Activated naive CD8-positive, alpha-beta T cell treated with anti-CD3 and anti-CD28 coated beads for 36 hours (primary cell): ENCODE measurements at places on chromosomes 7 and 10. TPM values are rescaled to one million over a fixed set of nuclear protein-coding genes. Genes with fewer than 3 reads are reported as not detected.

GRCh38 chr10:44197646-44198045 lies 187.3 kb downstream of the CXCL12 start:
- no peak for DNase-seq

DNA sequence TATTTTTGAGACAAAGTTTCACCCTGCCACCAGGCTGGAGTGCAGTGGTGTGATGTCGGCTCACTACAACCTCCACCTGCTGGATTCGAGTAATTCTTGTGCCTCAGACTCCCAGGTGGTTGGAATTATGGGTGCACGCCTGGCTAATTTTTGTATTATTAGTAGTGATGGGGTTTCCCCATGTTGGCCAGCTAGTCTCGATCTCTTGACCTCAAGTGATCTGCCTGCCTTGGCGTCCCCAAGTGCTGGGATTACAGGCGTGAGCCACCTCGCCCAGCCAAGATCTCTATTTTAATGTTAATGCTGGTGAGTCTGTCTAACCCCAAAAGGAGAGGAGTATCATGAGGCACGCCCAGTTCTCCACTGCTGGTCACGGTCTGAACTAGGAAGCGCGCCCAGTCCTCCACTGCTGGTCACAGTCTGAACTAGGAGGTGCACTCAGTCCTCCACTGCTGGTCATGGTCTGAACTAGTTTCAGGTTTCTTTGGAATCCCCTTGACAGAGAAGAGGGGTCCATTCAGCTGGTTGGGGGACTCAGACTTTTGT lies 5.6 kb upstream of the LRRC27 start:
- DNase-seq, result no peak

DNA sequence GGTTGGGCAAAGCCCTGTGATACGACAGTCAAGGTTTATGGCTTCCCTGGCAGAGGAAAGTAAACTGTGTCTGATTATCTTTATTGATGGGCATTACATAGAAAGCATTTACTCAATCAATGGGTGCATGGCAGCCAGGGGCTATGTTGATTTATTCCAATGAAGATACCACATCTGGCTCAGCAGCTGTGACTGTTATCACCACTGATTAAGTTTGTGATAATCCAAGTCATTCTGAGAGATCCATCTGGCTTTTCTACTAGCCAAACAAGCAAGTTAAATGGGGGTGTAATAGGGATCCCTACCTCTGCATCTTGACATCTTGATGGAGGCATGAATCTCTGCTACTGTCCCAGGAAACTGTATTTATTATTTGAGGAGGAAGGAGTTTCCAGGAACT lies 86.7 kb downstream of the KLF6 start:
- no peak for DNase-seq

ORC5 gene
- total RNA-seq, result 32.9 TPM

DNA sequence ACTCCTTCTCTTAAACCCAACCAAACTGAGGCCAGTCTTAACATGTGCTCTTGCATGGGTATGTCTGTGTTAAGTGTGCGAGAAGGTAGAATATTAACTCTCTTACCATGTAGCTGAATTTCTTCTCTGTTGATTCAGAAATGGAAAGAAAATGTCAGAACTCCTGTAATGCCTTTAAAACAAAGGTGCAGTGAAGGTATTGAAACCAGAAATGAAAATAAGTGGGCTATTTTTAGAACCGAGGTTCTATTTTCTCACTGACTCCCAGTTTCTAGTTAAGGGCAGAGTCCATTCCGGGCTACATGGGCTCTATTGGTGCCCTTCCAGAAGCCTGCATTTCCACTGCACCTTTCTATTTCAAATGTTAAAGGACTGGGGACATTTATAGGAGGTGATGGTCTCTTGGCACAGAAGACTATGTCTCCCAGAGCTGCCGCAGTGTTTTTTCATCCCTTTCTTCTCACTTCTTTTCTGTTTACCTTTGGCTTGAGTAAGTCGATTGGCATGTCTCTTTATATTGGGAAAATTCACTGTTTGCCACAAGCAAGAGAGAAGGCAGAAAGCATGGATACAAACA lies 174.9 kb downstream of the LRMDA start:
- no peak for DNase-seq

GRCh38 chr7:65404020-65404419 lies 30.4 kb downstream of the ZNF92 start:
- DNase-seq, result no peak

DNA sequence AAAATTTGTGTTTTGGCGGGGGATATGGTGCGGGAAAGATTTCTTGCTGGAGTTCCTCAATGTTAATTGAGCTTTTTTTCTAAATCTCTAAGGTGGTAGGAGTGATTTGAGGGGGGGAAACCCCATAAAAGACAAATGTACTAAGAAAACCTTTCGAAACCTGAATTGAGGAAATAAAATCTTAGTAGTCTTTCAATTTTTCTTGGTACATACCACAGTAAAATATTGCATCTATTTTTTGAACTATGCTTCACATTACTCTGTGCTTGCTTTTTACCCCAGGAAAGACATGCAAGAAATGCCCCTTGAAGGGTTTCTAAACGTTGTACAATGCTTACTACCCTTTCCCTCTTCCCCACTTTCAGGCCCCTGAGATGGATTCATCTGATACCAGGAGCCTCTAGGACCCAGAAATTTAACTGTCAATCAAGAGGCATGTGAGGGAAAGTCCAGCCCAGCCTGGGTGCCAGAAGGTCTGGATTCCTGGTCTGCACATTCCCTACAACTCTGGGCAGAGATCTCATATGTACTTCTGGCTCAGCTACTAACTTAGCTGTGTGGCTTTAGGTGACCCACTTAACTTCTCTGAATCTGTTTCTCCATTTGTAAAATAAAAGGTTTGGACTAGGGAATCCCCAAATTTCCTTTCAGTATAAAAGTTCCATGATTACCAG lies 5.8 kb upstream of the PDCD4 start:
- DNase-seq, result no peak

GRCh38 chr10:70221030-70221429 lies 12.2 kb downstream of the PPA1 start:
- DNase-seq, result no peak

DNA sequence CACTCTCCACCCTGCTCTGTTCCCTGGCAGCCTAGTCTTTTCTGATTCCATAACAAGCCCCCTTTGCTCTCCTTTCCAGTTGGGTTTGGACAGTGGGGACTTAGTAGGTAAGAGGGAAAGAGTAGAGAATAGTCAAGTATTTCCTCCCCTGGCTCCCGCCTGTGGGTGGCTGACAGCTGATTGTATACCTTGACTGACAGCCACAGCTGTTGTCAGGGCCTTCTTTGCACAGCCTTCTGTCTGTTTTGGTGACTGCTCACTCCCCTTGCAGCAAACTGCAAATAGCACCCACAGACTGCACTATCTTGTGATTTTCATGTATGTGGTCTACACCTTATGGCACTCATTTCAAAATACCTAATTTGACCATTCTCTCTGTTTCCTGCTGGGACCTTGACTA lies 486.3 kb downstream of the ACTR3B start:
- no peak for DNase-seq

CRPPA gene
- 1.7 TPM for total RNA-seq

DNA sequence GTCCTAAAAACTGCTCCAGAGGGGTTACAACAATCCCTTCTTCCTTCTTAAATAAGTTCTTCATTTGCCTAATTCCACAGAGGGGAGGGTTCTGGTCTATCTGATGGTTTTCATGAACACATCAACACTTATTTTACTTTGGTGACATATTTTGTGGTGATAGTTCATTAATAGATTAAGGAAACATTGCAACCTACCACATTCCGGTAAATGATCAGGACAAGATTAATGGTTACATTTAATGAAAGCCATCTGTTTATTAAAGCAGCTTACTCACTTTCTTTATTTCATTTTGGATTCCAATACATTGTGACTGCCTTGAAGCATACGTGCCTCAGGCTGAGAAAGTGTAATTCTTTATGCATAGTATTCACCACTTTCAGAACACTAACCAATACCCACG lies 101.0 kb downstream of the SKIDA1 start:
- DNase-seq, result no peak

DNA sequence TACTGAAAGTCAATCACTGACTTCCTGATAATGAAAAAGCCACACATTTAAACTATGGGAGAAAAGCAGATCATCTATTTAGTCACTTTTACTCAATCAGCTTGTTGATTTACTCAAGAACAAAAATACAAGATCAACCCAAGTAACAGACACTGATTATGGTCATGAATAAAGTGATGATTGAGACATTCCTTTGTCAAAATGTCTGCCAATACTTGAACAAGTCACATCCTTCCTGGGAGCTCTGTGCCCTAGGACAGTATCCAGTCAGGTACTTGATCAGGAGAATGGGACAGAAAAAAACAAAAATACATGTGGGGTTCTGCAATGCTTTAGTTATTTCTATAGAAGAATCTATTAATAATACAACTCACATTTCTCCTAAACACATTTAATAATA lies 150.0 kb upstream of the NEBL start:
- DNase-seq, result no peak

DNA sequence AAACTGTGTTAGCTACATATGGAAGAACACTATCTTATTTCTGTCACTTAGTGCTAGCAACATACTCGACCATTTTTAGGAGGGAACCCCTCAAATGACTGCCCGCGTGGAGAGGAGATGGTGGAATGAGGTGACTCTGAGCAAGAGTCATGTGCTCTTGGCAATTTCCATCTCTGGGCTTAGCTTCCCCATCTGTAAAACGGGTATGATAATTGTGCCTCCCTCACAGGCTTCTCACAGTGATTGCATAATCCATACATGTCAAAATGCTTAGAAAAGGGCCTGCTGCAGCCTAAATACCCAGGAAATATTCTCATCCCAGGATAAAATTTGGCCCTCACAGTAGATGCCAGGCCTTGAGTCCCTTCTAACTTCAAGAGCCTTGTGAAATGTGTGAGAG lies 86.6 kb downstream of the WDFY4 start:
- DNase-seq, result no peak

DNA sequence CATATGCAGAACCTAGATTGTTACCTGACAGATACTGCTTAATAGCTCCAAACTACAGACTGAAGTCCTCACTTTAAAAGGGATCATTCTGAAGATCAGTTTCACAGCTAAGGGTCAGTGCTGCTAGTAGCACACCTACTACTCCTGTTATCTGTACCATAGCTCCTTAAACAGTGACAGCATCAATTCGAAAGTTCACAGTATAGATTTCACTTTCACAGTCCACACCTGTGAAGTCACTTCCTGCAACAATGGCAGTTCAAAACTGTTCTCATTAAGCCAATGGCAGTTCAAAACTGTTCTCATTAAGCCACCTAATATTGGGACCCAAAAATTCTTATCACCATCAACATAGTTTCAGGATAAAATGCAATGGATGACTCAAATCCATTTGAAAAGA lies 10.7 kb upstream of the FHIP2A start:
- no peak for DNase-seq

- no peak for DNase-seq
These were observed 86.4 kb downstream of the SNX10 start for GRCh38 chr7:26378016-26378415.

DNA sequence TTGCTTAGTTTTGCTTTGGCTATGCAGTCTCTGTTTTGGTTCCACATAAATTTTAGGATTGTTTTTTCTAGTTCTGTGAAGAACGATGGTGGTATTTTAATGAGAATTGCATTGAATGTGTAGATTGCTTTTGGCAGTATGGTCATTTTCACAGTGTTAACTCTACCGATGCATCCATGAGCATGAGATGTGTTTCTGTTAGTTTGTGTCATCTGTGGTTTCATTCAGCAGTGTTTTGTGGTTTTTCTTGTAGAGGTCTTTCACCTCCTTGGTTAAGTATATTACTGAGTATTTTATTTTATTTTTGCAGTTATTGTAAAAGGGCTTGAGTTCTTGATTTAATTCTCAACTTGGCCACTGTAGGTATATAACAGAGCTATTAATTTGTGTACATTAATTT lies 78.2 kb upstream of the ZNF92 start:
- no peak for DNase-seq

DNA sequence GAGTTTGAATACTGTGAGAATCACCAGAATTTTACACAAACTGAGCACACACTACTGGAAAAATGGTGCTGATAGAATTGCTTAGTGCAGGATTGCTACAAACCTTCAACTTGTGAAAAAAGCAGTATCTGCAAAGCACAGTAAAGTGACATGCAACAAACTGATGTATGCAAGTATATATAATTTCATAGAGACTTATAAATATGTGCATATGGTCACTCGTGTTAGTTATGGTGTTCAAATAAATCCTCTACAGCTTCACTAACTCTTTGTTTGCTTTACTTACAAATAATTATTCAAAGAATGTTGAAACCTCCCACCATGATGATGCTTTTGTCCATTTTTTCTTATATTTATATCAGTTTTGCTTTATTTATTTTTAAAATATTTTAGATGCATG lies 1130.9 kb upstream of the CELF2 start:
- DNase-seq, result no peak

DNA sequence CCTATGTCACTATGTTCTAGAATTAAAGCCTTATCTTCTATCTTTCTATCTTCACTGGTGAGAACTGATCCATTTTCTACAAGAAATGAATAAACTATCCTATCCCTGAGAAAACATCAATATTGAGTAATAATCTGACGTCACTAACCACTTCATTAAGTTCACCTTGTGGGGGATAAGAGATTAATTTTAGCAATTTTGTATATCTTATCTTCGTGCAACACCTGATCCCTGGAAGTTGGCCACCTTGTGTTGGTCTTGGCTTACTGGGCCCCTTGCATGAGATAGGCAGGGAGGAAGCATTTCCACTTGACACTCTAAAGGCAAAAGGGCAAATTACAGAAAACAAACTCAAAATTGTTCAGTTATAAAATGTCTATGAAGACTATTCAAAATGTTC lies 20.1 kb upstream of the OR6B1 start:
- DNase-seq, result no peak

RGS10 gene
- total RNA-seq, result 273 TPM

DNA sequence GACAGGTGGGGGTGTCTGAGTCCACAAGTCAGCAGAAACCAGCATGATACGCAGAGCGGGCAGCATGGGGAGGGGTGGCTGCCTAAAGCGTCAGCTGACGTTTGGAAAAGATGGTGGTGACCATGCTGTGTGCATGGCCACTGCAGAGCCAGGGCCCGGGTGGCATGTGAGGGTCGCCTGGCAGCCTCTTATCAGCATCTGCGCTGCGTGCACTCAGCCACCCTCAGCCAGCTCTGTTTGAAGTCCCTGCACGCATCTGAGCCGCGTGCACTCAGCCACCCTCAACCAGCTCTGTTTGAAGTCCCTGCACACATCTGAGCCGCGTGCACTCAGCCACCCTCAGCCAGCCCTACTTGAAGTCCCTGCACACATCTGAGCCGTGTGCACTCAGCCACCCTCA lies 61.5 kb downstream of the WDR37 start:
- DNase-seq, result no peak

GALNT17 gene
- total RNA-seq, result not detected

PRF1 gene
- total RNA-seq, result 44.7 TPM

- DNase-seq, result no peak
These were observed 47.7 kb downstream of the MINPP1 start for GRCh38 chr10:87552248-87552929.

PTPN20 gene
- total RNA-seq, result 2.6 TPM

GRCh38 chr10:110893559-110894179 lies 21.9 kb downstream of the PDCD4 start:
- no peak for DNase-seq

DNA sequence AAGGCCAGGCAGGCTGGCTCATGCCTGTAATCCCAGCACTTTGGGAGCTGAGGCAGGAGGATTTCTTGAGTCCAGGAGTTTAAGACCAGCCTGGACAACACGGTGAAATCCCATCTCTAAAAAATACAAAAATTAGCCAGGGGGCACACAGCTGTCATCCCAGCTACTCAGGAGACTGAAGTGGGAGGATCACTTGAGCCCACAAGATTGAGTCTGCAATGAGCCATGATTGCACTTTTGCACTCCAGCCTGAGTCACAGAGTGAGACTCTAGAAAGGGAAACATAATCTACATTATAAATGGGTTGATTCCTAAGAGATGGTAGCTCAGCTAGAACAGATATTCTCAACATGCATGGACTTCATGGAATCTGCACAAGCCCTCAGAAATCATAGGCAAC lies 6.3 kb upstream of the LIPF start:
- DNase-seq, result no peak

CASD1 gene
- total RNA-seq, result 12.8 TPM
